Stimulated activated CD4-positive, alpha-beta T cell treated with anti-CD3 and anti-CD28 coated beads, TNF-alpha, amount 100 ng/mL, for 1 hour (primary cell): ENCODE measurements at places on chromosomes 3 and 15.

DNA sequence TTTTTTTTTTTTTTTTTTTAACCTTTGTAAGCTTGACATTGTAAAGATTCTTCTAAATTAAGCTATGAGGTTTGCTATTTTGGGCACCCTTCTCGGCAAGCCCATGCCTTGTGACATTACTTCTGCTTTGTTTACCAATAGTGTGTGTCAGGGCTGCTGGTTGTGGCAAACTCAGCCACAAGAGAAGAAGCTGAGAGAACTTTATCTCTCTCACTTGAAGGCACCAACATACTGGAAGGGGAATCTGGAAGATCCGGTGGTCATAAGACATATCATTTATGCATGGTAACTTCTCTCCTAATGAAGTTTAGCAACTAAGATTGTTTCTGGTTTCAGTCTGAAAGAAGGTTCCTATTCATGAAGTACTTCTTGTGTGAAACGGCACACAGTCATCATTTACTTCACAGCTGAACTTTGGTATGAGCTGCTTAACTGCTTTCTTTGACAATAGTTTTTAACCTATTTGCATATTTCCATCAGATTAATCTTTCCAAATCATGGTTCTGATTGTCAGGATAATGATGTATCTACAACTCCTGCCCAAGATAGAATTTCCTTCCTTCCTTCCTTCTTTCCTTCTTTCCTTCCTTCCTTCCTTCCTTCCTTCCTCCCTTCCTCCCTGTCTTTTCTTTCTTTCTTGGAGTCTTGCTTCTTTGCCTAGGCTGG, 189.3 kb downstream of the NFKBIZ start:
- DNase-seq = no peak

GRCh38 chr15:74541494-74542165, 610 bp downstream of the ARID3B start:
- peak; percentile 24 for DNase-seq

- no peak for DNase-seq
These were observed 22.5 kb upstream of the BFSP2 start for GRCh38 chr3:133377396-133377795.

GRCh38 chr15:76752549-76752948, 152.6 kb downstream of the SCAPER start:
- DNase-seq = no peak

DNA sequence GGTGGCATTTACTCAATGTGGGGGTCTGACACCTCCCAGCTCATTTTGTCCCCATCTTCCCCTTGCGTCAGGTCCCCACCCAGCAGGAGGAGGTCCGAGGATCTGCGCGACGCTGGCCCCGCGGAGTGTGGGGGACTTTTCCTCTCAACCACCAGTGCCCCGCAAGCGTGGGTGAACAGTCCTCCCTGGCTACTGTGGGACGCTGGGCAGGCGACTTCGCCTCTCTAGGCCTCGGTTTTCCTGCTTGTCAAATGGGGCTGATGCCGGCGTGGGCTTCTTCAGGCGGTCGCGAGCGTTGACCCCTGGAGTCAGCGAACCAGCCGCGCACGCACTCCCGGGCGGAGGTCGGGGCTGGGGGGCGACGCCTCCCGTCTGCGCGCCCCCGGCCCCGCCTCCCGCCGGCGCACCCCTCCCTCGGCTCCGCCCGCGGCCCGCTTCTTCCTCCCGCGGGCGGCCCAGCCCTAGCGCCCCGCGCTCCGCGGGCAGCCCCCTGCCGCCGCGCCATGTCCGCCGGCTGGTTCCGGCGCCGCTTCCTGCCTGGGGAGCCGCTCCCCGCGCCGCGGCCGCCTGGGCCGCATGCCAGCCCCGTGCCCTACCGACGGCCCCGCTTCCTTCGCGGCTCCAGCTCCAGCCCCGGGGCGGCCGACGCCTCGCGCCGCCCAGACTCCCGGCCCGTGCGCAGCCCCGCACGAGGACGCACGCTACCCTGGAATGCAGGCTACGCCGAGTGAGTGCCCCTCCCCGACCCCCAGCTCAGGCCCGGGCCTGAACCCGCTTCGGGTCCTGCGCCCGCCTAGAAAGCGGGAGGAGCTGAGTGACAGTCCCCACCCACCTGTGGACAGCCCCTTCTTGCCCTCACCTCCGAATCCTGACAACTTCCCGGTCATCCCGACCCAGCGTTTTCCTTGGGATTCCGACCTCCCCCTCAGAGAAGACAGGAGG, at the start of gene PPM1M:
TSS of gene PPM1M (plus strand) at position 438 of the 942 bp plus-strand sequence. CDS start at position 504, 66 bp downstream.
- DNase-seq = no peak

- no peak for DNase-seq
These were observed 149.7 kb upstream of the ATP2B2 start for GRCh38 chr3:10655105-10655504.
